Activated B cell treated with CpG ODN at 0.5 μM for 24 hours (primary cell): ENCODE measurements at places on chromosomes 4 and X. TPM values are rescaled to one million over a fixed set of nuclear protein-coding genes. Genes with fewer than 3 reads are reported as not detected.

TLR10 gene
- 92.0 and 107 TPM in 2 replicates for total RNA-seq

GAGE13 gene
- not detected in 2 replicates for total RNA-seq

SSX3 gene
- not detected in 2 replicates for total RNA-seq

STPG2 gene
- total RNA-seq: 0.37 and 0.69 TPM in 2 replicates

RTL5 gene
- total RNA-seq: 2.9 TPM in 2 replicates

CLTRN gene
- 0.20 and 0.24 TPM in 2 replicates for total RNA-seq

GABRG1 gene
- total RNA-seq: not detected in 2 replicates

SAP30 gene
- total RNA-seq: 2.1 TPM in 2 replicates

GRPR gene
- 0.16 and 0.37 TPM in 2 replicates for total RNA-seq

USO1 gene
- total RNA-seq: 41.3 and 41.7 TPM in 2 replicates

PPP1R3F gene
- 5.9 and 7.4 TPM in 2 replicates for total RNA-seq

GRCh38 chr4:33080275-33080674 is 2360.1 kb downstream of the PCDH7 start:
- DNase-seq: no peak

DNA sequence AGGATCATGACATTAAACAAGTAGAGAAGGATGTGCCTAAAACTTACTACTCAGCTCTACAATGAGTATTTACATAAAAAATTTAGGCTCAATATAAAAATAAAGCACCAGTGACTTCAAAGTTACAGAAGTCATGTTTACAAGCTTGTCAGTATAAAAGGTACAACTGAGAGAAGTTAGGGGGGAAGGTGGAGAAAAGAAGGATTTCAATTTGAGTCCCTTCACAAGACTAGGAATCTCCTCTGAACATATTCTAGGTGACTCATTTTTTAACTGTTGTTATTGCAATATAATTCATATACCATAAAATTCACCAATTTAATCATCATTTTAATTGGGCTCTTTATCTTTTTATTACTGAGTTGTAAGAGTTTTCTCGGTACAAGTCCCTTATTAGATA is 26.9 kb downstream of the FRYL start:
- DNase-seq: no peak

DNA sequence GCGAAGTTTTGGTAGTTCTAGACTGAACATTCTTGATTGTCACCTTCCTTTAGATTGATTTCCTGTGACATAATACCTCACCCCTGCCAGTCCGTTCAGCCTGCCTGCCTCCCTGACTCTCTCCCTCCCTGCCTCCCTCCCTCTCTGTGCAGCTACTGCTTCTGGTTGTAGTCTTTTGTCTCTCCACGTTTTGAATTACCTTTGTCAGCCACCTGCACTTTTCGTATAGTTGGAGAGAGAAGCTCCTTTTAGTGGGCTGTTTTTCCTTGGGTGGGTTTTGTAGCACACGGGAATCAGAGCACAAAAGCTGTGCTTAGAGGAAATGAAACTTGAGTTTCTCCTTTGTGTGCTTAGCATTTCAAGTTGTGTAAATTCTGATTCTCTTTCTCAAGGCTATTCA is 32.6 kb upstream of the MSMO1 start:
- DNase-seq: no peak

- no peak for DNase-seq
These were observed 467.0 kb upstream of the CTSO start for GRCh38 chr4:156420623-156421022.

- DNase-seq: no peak
These were observed 60.9 kb downstream of the LEF1 start for GRCh38 chr4:108107729-108108382.

DNA sequence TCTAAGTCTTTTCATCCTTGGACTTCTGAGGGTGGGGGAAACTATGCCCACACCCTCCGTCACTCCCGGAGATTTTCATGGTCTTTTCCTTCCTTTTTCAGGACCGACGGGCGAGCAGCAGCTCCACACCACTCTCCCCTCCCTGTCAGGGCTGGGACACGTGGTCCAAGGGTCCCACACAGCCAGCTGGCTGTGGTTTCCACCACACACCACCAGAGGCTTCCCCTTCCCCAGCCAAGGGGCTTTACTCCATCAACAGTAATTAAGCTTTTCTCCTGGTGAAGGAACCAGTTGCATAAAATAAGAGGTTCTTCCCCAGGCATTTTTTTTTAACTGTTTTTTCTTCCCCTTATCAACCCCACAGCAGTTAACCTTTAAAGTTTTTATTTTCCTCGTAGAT is 453.9 kb downstream of the GPAT3 start:
- DNase-seq: no peak

DNA sequence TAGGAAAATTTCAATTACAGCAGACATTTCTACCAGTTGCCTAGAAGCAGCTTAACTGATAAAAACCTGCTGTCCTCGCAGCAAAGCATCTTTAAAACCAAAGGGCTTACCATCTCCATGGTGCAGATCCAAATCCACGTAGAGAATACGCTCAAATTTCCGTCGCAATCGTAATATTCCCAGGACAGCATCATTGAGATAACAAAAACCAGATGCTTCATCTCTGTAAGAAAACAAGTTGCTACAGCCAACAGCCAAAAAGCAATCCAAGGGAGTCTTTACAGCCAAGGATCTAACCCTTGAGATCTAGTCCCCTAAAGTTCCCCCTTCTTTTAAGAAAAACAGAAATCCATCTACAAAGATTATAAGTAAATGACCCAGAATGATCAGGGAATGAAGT is 77.6 kb downstream of the HDAC8 start:
- DNase-seq: no peak

DNA sequence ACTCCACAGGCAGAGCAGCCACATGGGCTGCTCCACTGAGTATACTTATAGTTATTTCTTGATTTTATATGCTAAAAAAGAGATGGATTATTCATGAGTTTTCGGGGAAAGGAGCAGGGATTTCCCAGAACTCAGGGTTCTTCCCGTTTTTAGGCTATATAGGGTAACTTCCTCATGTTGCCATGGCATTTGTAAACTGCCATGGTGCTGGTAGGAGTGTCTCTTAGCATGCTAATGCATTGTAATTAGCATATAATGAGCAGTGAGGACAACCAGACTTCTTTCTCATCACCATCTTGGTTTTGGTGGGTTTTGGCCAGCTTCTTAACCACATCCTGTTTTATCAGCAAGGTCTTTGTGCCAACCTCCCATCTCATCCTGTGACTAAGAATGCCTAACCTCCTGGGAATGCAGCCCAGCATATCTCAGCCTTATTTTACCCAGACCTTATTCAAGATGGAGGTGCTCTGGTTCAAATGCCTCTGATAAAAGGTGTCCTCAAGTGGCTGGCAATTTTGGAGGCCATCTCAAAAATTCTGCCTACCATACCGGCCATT is 213.0 kb upstream of the VEGFC start:
- no peak for DNase-seq

DNA sequence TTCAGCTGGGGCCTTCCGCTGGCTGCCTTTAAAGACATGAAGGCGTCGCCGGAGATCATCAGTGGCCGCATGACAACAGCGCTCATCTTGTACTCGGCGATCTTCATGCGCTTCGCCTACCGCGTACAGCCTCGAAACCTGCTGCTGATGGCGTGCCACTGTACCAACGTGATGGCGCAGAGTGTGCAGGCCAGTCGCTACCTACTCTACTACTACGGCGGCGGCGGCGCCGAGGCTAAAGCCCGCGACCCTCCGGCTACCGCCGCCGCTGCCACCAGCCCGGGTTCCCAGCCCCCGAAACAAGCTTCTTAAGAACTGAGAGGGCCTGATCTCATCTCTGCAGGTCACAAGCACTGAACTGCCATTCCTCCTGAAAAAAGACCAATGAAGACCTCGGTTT is 437 bp downstream of the MPC1L start:
- DNase-seq: no peak

GRCh38 chr4:81106150-81106549 is 75.6 kb downstream of the BMP3 start:
- no peak for DNase-seq

GRCh38 chr4:182231496-182231895 is 11.7 kb upstream of the TENM3 start:
- no peak for DNase-seq

GRCh38 chr4:79864500-79865200 is 208.4 kb downstream of the ANTXR2 start:
- DNase-seq: no peak

- no peak for DNase-seq
These were observed 512.0 kb upstream of the FAT1 start for GRCh38 chr4:187235456-187236170.

DNA sequence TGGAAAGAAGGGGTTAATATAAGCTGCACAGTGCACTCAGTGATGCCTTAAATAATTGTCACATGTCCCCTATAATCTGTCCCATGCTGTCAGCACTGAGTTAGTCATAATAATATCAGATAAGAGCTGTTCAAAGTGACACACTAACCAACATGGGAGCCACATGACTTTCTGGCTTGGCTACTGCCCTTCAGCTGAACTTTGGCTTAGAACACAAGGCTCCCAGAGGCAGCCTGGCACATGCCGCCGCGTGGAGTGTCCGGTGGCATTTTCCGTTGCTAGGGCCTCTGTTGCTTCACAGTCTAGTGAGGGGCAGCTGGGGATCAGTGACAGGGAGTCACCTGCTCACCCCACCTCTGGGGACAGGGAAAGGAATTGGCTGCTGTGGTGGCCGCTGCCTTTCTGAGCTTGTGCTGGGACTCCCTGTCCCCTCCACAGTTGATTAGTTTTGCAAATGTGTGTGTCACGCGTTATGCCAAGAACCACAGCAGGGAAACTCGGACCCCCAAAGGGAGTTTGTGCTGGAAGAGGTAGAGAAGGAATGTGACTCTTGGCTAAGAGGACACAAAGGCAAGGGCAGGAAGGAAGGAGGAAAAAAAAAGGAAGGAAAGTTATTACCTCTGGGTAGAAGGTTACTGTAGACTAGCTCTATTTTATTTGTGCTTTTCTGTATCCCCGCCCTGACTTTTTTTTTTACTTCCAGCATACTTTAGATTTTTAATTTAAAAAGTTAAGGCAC is 41.1 kb upstream of the PPARGC1A start:
- DNase-seq: no peak

GRCh38 chrX:118550792-118551191 is 55.2 kb downstream of the DOCK11 start:
- DNase-seq: no peak

GRCh38 chrX:21476909-21477308 is 102.7 kb downstream of the CNKSR2 start:
- DNase-seq: no peak

DNA sequence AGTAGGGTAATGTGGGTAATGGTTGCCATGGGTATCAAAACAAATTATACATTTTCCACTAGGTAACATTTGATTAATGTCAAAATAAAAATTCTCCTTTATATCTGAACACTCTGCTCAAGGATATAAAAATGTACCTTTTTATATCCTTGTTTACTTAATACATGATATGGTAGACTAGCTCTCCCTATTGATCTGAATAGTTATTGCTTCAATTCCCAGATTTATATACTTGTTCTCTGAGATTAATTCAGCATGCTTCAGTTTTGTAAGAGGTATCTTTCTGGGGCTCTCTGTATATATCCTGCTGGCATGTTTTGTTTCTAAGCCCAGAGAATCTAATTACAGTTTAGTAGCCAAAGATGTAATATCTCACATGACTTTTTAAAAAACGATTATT is 169.7 kb downstream of the NPNT start:
- no peak for DNase-seq

DNA sequence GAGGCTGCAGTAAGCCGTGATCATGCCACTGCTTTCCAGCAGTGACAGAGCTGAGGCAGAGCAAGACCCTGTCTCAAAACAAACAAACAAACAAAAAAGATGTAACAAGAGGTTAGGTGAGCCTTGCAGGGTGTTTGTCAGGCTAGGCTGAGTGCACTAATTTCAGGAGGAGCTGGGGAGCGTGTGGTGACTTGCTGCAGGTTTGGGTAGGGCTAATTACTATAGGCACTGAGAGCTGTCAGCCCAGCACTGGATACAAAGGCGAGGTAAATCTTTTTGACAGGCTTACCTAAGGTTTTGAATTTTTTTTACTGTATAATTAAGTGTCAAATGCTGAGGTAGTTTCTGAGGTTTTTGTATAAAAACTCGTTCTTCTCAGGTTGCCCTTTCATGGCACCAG is 29.8 kb upstream of the SH3D19 start:
- DNase-seq: no peak

DNA sequence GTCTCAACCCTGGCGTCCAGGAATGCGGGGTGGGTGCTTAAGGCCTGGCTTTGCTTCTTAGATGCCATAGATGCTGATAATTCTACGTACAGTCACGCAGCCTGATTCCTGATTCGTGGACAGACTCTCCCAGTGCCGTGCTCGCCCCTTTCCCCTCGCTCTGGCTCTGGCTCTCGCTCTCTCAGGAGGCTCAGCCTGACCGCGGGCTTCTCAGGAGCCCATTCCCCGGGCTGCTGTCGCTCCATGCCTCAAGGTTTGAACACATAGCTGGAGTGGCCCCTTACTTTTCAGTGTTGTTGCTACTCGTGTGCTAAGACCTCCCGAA is 59.2 kb upstream of the ZC4H2 start:
- DNase-seq: no peak

- no peak for DNase-seq
These were observed 29.9 kb downstream of the SOWAHB start for GRCh38 chr4:76867880-76868655.

GRCh38 chrX:139113708-139114107 is 402.2 kb upstream of the FGF13 start:
- no peak for DNase-seq

- no peak for DNase-seq
These were observed 155.0 kb upstream of the MAP3K15 start for GRCh38 chrX:19670321-19670750.

- DNase-seq: no peak
These were observed 76.2 kb downstream of the ARHGEF9 start for GRCh38 chrX:63708801-63709200.

GRCh38 chrX:24485323-24485722 is 20.2 kb downstream of the PDK3 start:
- no peak for DNase-seq

DNA sequence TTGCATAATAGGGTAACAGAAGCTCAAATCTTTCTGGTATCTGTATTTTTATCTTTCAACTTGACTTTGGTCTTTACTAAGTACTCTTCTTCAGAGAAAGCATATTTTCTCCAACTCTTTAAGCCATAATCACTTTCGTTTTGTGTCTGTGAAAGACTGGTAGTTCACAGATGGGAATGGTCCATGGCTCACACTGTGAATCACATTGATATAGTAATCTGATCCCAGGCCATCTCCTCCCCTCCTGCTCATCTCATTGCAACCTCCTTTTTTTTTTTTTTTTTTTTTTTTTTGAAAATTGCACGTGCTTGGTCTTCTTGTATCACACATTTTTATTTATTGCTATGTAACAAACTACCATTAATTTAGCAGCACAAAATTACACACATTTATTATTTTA is 694.5 kb upstream of the SLIT2 start:
- no peak for DNase-seq

DNA sequence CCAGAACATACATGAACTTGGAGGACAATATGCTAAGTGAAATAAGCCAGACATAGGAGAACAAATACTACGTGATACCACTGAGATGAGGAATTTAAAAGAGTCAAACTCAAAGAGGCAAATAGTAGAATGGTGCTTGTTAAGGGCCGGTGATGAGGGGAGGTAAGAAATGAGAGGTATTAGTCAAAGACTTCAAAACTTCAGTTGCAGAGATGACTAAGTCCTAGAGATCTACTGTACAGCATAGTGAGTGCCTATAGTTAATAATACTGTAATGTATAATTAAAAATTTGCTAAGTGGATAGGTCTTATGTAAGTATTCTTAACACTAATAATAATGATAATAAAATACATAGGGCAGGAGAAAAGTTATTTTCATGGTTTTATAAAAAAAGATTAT is 126.9 kb upstream of the VEGFC start:
- DNase-seq: no peak
